Esophagus squamous epithelium (tissue), 5 donors: ENCODE measurements at places on chromosomes 1 and 21.

- DNase-seq: no peak
Observed at GRCh38 chr1:232421143-232421796, 208.7 kb downstream of the SIPA1L2 start.

DNA sequence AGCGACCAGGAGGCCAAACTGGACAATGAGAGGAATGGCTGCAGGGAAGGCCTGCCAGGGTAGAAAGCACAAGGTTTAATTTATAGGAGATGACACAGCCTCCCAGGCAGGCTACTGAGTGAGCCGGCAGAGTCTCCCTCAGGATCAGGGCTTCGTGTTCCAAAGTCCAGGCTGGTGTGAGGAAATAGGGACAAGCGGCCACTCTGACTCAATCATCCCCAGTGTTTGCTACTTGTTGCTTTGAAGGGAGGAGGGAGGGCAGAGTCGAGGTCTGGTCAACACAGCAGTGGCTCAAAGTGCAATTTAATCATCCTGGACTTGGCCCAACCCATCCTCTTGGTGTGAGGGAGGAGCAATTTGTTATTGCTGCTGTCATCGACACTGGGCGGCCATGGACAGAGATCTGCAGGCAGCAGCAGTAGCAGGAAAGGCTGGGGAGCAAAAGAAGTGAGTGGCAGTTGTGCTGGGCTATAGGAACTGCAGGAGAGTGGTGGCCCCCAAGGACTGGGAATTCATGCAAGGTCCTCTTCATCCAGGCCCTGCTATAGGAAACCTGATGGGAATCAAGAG lies 27.5 kb downstream of the TBX15 start:
- no peak for DNase-seq

- no peak for DNase-seq
Observed at GRCh38 chr1:91012196-91012595, 9.6 kb downstream of the ZNF644 start.

DNA sequence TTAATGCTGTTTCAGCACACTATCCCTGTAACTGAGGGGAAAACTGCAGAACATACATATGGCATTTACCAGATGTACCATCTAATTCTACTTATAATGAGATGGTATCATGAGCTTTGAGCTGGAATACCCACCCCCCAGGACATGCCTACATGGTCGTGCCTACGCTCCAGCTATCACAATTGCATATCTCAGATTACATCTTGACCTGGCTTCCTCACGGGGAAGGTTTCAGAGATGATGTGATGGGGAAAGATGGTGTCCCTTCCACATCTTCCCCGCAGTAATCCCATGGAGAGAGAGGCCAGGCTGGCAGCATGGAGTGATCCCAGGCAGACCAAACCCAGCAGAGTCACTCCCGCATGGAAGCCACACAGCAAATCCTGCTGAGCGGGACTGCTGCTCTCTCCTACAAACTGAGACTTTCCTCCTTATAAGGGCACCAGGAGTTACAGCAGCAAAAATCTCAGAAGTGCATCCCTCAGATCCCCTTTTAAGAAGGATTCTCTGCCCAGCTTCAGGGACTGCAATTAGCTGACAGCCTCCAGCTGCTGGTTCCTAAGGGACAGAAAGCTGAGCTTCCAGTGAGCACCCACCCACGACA lies 67.1 kb downstream of the KCNH1 start:
- no peak for DNase-seq

- no peak for DNase-seq
Observed at GRCh38 chr1:112767646-112768045, 52.5 kb upstream of the PPM1J start.

DNA sequence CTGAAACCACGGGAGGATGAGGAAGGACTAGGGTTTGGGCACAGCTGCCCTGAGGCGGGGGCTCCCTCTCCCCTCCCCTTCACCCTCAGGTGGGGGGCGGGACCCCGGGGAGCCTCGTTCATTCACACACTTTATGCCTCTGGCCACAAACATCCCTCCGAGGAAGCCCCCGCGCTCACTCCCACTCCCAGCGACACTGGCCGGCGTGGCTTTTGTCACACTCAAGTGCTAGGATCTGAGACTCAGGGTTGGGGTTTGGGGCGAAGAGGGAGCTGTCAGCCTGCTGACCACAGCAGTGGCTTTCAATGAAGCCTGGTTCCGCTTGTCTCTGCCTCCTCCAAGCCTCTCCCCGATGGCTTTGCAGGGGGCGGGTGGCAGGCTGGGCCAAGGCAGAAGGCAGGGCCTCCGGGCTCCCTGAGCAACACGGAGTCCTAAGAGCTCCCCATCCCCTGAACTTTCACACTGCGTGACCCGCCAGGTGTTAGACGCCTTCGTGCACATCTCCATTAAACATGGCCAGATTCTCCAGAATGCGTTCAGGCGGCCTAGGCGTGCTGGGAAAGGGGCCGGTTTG lies 178.1 kb downstream of the NPHP4 start:
- no peak for DNase-seq

DNA sequence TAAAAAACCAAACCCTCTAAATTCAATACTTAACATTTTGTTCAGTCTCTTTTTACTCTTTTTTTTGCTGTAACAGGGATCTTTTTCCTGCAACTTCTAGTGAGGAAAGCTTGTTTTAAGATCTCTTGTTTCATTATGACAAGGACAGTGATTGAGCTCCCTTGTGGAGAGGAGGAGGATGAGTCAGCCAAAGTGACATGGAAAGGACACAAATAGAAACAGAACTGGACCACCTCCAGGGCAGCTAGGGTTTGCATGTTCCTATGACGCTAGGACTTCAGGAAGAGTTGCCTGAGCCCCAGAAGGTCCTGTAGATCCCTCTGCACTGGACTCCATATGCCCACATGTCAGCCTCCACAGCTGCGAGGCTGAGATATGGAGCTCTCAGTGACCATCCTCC lies 212.6 kb upstream of the FAM78B start:
- no peak for DNase-seq

DNA sequence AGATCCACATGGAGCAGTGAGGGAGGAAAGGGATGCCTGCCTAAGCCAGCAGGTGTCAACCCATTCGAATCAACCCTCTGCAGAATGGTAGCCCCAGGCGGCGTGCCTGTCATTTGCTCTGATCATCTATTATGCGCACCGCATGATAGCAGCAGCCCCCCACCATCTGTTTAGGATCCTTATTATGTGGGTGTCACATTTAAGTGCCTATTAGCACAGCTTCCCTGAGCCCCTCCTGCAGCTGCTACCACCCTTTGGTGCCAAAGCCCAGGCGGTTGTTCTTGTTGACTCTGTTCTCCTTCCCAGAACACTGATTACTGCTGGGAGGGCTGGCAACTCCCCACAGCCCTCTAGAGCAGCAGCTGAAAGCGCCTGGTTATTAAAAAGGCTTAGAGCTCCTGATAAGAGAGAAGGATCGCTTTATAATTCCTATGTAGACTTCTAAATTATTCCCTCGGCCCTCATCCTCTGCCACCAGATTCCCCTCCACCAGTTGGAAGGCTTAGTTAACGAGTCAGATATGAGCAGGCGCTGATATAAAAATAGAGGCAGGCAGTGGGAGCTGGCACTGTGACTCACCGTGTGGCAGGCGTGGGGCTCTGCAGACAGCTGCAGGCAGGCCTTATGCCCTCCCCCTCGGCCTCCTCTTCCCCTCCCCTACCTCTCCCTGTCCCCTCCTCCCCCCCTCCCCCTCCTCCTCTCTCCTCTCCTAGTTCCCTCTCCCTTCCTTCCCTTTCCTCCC lies 23.0 kb downstream of the ACTA1 start:
- no peak for DNase-seq

DNA sequence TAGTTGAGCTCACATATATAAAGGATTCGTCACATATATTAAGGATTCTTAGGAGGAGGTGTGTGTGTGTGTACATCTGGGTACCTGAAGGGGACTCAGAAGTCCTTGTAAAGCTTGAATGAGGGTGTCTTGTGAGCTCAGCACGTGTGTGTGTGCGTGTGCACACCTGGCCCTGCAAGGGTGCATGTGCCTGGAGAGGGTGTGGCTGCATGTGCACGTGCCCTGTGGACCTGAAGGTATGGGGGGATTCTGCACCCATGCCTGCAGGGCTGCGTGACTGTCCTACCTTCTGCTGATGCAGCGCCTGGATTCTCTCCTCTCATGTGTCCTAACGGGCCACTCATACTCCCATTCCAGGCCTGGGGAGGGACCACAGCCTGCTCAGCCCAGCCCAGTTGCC lies 24.0 kb downstream of the EPHA8 start:
- no peak for DNase-seq

DNA sequence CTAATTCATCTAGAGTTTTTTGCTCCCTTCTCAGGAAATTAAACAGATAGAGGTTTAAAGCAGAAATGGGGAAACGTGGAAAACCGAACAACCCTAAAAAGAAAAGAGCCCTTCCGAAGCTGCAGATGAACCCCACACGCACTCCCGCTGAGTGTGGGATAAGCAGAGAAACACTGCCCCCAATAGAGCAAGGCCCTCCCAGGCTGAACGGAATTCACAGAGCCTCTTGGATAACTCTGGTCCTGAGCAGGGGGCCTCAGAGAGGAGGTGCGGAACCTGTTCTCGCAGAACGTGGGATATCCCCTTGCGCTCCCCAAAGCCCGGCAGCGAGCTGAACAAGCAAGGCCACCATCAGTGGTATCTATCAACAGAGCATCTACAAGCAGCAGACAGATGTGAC lies 44.9 kb downstream of the SSBP3 start:
- DNase-seq: no peak

DNA sequence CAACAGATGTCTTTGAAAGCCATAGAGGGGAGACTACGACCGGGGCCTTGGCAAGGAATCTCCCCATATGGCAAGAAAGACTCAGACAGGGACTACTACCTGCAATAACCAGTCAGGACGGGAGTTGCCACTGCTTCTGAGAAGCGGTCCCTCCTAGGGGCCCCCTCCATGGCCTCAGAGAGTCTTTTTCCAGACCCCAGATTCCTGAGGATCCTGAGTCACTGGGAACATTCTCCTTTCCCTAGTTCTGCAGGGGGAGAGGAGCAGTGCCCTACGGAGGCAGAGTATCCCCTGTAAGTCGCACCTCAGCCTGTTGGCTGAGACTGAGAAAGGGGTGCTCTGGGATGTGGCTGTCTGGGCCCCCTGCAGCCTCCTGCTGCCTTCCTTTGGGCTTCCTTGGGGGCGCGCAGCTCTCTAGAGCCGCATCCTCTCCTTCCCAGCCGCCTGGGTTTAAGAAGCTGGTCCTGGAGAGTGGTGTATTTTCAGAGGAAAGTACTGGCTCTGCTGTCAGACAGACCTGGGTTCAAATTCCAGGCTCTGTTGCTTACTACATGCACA lies 7.8 kb downstream of the GLIS1 start:
- DNase-seq: no peak

- no peak for DNase-seq
Observed at GRCh38 chr1:24693827-24694379, 50.8 kb downstream of the SRRM1 start.

DNA sequence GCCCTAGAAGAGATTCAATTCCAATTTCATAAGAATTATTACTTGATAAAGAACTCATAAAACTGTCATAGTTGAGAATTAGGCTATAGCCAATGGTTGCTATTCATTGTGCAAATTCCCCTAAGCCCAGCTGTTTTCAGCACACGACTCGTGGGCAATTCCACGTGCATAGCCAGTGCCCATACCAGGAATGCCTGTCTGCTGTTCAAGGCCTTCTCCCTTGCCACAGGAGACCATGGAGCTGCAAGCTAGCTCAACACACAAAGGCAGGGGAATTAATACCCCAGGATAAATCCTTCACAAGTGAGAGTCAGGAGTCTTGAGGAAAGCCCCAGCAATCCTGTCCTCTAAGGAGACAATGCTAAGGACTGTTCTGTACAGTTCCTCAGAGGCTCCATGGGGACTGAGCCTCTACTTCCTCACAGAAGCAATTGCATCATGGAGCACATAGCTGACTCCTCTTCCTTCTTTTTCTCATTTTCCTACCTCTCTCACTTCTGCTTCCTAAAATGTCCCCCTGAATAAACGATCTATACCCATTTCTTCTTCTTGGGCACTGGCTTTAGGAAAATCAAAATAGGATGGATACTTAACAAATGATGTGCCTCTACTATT lies 19.1 kb upstream of the CHRM3 start:
- DNase-seq: no peak

DNA sequence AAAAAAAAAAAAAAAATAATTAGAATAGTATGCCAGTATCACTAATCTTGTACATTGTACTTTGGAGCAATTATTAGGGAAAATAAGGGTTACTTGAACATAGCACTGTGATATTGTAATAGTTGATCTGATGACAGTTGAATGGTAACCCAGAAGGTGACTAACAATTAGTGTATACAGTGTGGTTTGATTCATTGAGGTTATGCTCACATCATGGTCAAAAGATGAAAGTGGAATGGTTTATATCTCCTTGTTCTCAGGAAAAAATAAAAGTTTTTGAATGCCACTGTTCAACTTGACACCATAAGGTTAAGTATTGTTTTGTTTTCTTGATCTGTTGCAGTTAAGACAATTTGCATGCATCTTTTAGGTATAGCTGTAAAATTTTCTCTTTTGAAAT lies 87.0 kb downstream of the GPR52 start:
- no peak for DNase-seq

DNA sequence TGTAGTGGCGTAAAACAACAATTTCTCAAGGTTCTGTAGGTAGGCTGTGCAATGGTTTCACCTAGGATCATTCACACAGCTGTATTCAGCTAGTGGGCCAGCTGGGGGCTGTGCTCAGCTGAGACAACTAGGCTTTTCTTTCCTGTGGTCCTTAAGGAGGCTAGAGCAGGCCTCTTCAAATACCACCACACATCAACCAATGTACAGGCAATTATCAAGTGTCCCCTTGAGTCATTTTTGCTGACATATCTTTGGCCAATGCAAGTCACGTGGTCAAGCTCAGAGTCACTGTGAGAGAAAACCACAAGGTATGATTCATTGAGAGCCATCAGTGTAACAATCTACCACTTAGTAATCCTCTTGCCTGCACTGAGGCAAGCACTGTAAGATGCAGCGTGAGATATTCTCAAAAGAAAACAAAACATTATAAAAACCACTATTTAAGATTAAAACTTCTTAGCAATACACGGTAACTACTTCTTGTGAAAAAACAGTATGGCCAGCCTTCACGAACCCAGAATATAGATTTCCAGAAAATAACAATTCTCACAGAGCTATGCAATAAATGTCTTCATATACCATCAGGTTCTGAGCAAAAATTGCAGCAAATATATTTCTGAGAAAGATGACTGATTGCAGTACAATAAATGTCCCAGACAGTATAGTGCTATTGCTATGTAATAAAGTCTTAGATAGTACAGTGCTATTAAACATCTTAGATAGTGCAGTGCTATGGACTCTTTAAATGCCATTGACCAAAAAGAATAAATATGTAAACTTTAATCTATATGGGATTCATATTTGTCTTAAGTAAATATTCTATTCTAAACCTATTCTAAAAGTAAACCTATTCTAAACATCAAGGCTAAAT lies 55.3 kb downstream of the NME7 start:
- no peak for DNase-seq
